Stimulated activated CD4-positive, alpha-beta T cell treated with anti-CD3 and anti-CD28 coated beads, Interleukin-2, amount 100 ng/mL, for 4 hours (primary cell): ENCODE measurements at places on chromosomes 6 and 20.
A peak's percentile ranks its signal among the peaks of the same experiment; 100 is the strongest.

- no peak for DNase-seq
Measured at GRCh38 chr20:45366631-45367030, 3.7 kb downstream of the SYS1 start.

GRCh38 chr6:7254980-7255835 is 57.8 kb downstream of the SSR1 start:
- DNase-seq: no peak

- no peak for DNase-seq
Measured at GRCh38 chr6:17361013-17361412, 32.4 kb upstream of the CAP2 start.

GRCh38 chr6:87697581-87698546 is 4.2 kb downstream of the AKIRIN2 start:
- DNase-seq: no peak

GRCh38 chr6:164069350-164069990 is 655.0 kb downstream of the QKI start:
- no peak for DNase-seq

GRCh38 chr6:85494547-85495536 is 45.0 kb downstream of the NT5E start:
- no peak for DNase-seq

DNA sequence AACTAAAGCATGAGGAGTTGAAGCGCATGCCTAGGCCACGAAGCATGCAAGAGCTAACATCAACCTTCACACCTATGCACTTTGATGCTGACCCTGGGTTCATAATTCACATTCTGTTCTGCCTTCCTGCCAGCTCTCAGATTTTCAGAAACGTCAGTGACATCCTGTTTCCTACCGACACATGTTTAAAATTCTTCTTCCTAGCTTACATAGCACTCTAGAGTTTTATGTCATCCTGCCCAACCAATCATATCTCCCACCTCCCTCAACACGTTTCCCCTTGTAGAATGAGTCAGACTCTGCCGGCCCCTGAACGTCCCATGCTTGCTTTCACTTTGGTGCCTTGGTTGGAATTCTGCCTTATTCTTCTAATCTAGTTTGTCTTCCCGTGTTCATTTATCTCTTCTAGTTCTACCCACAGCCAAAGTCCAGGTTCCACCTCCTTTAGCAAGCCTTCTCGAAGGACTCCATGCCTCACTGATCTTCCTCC is 97.2 kb upstream of the MAP7 start:
- DNase-seq: peak; percentile 49

- DNase-seq: no peak
Measured at GRCh38 chr6:84728602-84729001, 35.8 kb downstream of the TBX18 start.

DNA sequence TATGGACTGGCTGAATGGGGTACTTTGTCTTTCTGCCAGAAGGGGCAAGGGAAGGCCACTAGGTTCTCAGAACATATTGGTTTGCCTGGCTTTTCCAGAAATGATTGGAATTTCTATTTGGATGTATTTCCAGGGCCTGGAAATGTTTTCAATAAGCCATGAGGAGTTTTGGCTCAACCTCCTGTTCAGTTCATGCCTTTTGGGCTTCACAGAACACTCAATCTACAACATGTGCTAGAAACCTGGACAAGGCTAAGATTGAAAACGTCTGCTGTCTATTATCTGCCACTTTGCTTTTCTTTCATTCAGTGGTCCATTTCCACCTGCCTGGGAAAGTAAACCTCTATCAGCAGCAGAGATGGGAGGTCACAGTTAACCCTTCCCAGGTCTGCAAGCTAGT is 793.4 kb downstream of the TENT5A start:
- DNase-seq: no peak

GRCh38 chr6:134822920-134823709 is 126.8 kb downstream of the ALDH8A1 start:
- DNase-seq: peak; percentile 2

DNA sequence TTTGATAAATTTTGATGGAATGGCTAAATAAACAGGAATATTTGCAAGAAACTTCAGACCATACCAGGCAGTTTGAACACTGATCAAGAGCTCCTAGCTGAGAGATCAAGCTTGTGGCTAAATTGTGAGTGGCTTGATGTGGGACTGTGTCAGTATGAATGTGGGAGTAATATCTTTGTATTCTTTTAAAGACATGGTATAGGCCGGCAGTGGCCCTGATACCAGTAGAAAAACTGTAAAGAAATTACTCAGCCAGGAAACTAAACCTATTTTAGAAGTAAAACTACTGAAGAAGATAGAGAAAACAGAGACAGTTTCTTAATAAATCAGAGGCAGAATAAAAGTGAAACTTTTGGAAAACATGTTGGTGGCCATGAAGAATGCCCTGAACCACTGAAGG is 608.4 kb upstream of the SYNCRIP start:
- no peak for DNase-seq

GRCh38 chr6:40526036-40526435 is 61.1 kb downstream of the LRFN2 start:
- no peak for DNase-seq

DNA sequence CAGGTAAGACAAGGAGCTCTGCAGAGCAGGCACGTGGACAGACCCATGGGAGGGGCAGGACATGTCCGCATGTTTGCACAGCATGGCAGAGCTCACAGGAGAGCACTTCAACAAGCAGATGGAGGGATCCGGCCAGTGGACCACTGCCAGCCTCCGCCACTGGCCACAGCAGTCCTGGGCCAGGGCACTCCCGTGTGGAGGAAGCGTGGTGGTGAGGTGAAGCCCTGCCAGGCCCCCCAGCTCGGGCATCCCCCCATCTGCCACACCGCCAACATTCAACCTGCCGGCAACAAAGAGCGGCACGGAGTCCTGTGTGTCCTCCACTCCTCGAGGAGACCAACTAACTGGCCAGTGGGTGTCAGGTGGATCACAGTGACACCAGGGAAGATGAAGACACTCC is 104.3 kb upstream of the AGPAT4 start:
- DNase-seq: no peak

GRCh38 chr6:108242721-108243120 is 18.1 kb downstream of the SNX3 start:
- no peak for DNase-seq
